ENCODE measurements at places on chromosomes 16 and 17.

- DNase-seq = no peak
These were observed 78.6 kb upstream of the CA10 start for GRCh38 chr17:52237151-52237550.

DNA sequence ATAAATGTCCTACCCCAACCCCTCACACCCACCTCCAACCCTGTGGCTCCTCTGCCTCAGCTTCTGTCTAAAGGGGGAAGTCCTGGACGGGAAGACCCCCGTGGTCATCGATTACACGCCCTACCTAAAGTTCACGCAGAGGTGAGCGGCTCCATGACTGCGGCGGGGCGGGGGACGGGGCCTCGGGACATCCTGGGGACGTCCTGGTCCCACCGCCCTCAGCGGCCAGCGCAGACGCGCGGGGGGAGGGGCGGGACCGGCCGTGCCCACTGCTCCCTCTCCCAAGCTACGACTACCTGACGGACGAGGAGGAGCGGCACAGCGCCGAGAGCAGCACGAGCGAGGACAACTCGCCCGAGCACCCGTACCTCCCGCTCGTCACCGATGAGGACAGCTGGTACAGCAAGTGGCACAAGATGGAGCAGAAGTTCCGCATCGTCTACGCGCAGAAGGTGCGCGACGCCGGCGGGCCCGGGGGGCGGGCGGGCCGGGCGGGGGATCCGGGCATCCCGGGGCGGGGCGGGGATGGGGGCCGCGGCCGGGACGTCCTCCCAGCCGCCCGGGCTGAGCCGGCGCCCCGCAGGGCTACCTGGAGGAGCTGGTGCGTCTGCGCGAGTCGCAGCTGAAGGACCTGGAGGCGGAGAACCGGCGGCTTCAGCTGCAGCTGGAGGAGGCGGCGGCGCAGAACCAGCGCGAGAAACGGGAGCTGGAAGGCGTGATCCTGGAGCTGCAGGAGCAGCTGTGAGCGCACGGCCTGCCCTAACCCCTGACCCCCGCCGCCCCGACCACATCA is 6.7 kb downstream of the RUNDC3A start:
- DNase-seq = no peak

DNA sequence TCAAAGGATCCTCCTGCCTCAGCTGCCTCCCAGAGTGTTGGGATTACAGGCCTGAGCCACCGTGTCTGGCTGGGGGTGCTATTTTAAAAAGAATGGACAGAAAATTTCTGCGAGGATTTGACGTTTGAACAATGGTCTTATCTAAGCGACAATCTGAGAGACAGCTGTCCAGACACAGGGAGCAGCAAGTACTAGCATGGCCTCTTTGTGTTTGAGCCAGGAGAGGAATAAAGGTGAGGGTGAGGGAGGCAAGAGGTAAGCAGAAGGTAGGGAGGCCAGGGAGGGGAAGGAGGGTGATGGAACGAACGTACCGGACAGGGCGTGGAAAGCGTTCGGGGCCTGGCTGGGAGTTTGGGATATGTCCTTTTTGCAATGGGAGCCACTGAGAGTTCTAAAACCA is 59.2 kb downstream of the PITPNC1 start:
- no peak for DNase-seq

DNA sequence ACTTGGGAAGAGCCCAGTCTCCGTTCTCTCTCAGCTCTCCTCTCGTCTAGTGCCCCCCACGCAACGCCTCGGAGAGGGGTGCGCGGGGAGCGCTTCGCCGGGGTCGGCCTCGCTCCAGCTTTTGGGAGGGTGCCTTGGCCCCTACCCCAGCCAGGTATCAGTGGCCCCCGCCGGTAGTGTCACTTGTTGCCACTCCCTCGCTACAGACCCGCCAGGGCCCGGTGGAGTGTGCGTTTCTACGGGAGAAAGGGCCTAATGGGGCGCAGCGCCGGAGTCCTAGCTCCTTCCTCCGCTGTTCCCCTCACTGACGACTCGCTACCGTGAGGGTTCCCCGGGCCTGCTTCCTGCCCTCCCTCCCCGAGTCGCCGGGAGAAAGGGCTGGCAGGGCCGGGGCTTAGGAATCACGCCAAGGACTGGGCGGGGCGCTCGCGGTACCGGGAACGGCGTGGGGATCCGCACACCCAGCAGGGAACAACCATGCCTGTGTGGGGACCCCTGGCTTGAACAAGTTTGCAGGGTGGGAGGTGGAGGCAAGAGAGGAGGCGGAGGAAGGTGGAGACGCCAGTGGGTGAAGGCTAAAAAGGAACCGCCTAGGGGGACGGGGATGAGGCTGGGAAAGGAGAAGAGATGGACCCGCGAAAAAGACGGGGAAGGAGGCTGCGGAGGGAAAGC is 997 bp upstream of the CDH11 start:
- no peak for DNase-seq

GRCh38 chr17:8839410-8839935 is 28.0 kb downstream of the PIK3R6 start:
- DNase-seq = no peak

- DNase-seq = no peak
These were observed 12.4 kb upstream of the BAHCC1 start for GRCh38 chr17:81382851-81383250.

- DNase-seq = no peak
These were observed 2.0 kb downstream of the CBX4 start for GRCh38 chr17:79836972-79837887.

- DNase-seq = no peak
These were observed 17.5 kb upstream of the MT4 start for GRCh38 chr16:56547120-56547948.

DNA sequence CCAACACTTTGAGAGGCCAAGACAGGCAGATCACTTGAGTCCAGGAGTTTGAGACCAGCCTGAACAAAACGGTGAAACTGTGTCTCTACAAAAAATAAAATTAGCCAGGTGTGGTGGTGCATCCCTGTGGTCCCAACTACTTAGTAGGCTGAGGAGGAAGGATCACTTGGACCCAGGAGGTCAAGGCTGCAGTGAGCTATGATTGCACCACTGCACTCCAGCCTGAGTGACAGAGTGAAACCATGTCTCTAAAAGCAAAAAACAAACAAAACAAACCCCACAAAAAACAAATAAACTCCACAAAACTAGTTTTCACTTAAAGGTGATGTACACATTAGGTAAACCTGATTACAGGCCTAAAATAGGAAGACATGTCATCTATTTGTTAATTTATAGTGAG is 40.3 kb downstream of the MARVELD3 start:
- DNase-seq = no peak

DNA sequence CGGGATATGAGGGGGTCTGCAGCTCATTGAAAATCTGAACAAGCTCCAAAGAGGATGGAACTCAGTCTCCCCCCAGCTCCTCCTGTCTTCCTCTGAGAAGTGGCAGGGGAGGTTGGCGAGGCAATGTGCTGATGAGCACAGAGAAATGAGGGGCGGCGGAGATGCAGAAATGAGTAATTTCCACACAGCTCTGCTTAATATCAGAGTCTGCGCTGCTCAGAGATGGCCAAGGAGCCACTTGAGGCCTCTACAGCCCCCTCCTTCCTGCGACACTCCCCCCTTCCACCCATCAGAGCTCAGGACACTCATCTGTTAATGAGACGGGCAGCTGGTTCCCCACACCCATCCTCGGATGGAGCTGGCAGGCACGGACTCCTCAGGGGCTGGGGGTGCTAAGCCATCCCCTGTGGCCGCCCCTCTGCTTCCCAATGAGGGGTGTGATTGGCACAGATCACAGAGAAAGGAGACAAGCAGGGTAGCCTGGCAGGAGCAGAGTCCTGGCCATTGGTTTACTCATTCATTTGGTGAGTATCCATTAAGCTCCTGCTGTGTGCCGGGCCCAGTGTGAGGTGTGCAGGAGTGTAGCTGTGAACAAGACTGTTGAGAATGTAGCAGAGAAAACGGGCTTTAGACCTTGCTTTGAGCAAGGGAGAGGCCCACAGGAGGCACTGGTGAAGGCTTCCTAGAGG is 12.7 kb upstream of the CRHR1 start:
- DNase-seq = no peak
